ENCODE measurements at places on chromosomes 16 and 17.

DNA sequence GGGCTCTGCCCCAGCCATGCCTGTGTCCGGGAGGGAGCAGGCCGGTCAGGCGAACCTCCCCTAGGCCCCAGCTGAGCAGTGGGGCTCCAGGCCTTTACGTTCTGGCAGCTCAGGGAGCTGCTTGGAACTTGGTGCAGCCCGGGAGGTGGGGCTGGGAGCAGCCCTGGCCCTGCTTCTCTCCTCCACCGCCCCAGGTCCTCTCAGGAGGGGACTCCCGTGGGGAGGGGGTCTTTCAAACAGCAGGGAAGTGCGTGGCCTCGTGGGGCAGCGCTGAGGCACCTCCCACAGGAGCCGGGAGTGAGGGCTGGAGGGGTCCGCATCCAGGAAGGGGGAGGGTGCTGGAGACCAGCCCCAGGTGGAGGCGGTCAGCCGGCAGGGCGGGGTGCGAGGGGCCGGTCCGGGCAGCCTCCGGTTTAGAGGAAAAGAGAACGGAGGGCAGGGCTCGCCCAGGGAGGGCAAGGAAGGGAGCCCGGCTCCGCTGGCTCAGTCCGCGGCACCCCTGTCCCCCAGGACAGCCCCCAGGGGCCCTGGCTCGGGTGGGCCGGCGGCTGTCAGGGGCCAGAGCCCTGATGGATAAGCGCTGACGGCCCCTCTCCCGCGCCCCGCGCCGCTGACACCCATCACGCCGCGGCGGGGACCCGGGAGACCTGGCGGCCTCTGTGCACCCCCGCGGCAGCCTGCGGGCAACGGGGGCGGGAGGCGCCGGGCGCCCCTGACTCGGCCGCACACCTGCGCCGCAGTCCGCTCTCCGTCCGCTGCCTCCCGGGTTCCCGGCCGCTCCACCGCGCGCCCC, 587 bp upstream of the PRR35 start:
- no peak for DNase-seq

GRCh38 chr17:81400154-81400977, 5.1 kb downstream of the BAHCC1 start:
- DNase-seq, result peak; percentile 56

- no peak for DNase-seq
Observed at GRCh38 chr17:31413874-31414549, 22.5 kb downstream of the RAB11FIP4 start.

DNA sequence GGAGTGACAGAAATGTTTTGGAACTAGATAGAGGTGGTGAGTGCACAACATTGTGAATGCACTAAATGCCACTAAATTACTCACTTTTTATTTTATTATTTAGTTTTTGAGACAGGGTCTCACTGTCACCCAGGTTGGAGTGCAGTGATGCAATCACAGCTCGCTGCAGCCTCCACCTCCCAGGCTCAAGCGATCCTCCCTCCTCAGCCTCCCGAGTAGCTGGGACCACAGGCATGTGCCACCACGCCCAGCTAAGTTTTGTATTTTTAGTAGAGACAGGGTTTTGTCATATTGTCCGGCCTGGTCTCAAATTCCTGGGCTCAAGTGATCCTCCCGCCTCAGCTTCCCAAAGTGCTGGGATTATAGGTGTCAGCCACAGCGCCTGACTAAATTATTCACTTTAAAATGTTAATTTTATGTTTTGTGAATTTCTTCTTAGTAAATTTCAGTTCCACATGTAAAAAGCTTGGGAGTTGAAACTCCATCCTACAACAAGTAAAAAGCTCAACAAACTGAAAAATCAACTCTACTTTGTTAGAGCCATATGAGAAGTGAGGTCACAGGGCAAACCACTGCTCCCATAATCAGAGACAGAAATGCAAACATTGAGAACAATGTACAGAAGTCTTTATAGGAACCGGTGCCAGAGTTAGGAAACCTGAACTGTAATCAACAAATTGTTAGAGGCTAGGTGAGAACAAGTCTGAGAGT, 13.8 kb upstream of the SLC5A10 start:
- DNase-seq, result no peak

DNA sequence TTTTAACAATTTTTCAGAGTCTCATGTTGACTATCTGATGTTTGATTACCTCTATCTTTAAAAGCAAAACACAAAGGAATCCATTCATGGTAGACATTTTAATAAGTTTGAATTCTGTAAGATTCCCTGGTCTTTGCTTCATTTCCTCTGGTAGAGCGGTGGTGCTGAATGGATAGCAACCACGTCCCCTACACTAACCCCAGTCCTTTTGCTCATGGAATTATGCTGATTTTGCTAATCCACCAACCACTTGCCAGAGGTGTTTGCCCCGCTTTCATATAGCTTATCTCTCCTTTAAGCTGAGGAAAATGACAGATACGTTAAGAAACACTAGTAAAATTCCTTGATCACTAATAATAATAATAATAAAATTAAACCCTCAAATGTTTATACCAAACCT, 9.5 kb downstream of the KCNJ16 start:
- no peak for DNase-seq

DNA sequence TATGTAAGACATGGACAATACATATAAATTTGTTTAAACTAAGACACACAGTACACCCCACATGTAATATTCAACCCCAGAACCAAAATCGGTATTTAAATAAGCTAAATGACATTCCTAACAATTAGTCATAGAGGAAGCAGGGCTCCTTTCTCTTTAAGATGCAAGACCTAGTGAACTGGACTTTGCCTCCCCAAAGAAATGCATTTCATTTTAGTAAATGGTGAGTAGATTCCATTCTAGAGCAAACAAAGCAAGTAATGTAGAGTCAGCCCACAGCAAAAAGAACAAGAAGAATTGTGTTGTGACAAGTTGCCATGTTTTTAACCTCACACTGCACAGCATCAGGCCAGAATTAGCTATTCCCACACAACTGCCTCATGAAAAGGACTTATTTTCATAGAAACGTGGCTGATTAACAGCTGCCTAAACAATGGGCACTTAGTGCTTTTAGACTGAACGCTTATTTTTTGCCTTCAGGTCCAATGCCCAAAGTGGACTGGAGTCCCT, 14.4 kb downstream of the DNAJC7 start:
- DNase-seq, result no peak

- peak; percentile 94 for DNase-seq
Observed at GRCh38 chr16:68538880-68539701, at the start of gene ZFP90. Gene ZFP90, plus strand, starts transcription at chr16:68539291. Its CDS starts 502 bp downstream, at chr16:68539793.

- DNase-seq, result no peak
Observed at GRCh38 chr17:62732125-62732524, 76.0 kb downstream of the MARCHF10 start.

Data from psoas muscle (tissue), 8 donors.